M059J (cell line): ENCODE measurements at places on chromosomes 2 and 18. TPM values are rescaled to one million over a fixed set of nuclear protein-coding genes. Genes with fewer than 3 reads are reported as not detected.

DNA sequence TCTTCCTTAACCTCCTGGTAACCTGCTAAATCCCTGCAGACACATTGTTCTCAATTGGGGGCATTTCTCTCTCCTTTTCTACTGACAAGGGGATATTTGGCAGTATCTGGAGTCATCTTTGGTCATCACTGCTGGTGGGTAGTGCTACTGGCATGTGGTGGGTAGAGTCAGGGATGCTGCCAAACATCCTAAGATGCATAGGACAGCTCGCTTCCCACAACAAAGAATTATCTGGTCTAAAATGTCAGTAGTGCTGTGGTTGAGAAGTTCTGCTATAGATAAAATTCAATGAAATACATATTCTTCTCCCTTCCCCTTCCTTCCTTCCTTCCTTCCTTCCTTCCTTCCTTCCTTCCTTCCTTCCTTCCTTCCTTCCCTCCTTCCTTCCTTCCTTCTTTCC lies 18.7 kb upstream of the LHCGR start:
- DNase-seq: no peak

The TAF4B gene
- 3.8 and 4.0 TPM in 2 replicates for total RNA-seq

GRCh38 chr2:170509452-170510193 lies 205.5 kb upstream of the SP5 start:
- peak; percentile 47 for DNase-seq

The B4GALT6 gene
- total RNA-seq: 1.6 and 3.8 TPM in 2 replicates

The NYAP2 gene
- 1.5 and 2.3 TPM in 2 replicates for total RNA-seq

The SCN7A gene
- total RNA-seq: not detected in 2 replicates

The PLGLB1 gene
- total RNA-seq: 0.49 TPM in 1 of 2 replicates, not detected in the other

- DNase-seq: no peak
Measured at GRCh38 chr2:76274160-76274559, 563.4 kb upstream of the GCFC2 start.

DNA sequence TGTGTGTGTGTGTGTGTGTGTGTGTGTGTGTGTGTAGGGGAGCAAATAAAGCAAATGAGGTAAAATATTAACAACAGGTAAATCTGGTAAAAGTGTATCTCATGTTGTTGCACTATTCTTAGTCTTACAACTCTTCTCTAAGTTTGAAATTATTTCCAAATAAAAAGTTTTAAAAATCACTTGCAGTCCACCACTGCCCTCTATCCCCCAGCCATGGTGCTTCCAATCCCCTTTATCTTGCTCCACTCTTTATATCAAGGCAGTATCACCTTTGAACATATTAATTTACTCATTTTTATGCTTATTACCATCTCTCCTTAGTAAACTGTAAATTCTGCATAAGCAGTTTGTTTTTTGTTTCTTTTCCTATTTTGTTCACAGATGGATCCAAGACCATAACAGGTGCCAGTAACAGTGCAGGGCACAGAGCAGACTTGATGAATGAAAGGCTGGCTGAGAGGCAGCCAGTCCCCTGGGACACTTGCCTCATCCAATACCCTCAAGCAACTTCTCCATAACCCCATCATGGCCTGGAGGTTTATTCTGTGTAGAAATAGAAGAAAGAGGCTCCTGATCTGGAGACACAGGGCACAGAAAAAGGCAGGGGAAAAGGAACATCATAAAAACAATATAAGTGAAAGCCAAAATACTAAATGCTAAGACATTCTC lies 67.6 kb downstream of the LDAH start:
- no peak for DNase-seq
